ENCODE measurements at places on chromosomes 3 and 15.

DNA sequence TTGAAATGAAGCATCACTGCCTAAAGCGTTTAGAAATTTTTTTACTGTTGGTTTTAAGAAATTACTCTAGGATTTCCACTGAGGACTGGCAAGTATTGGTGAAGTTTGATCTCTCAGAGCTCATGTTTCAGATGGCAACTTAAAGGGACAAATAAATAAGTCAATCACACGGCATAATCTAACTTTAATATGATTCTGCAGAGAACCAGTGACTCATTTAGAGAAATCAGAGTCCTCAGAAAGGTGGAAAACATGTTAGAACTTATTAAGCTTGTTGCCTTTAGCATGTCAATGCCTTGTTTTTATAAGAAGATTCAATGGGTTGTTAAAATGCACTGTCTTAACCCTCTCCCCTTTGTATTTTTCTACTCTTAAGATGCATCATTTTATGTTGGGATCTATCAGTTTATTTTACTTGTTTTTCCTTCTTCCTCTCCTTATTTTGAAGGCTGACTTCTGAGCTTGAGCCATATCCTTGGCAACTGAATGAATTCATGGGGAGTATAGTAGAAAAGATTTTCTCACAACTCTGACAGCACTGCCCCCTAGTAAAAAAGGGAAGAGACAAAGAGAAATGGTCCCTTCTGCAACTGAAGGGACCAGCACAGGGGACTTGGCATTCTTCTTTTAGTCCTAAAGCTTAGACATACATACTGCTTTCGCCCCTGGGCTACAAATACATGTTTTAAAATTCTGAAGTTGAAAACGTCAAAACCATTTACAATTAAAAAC lies 431.2 kb downstream of the LPP start:
- H3K4me3 ChIP-seq = no peak overlapping the region
- H3K4me1 ChIP-seq = no peaks in the 10 kb centered on the region
- peak overlapping the region; percentile 84 for H3K27ac ChIP-seq
- H3K27me3 ChIP-seq = no peaks in the 10 kb centered on the region
- no peak for DNase-seq
- H3K36me3 ChIP-seq = no peaks in the 10 kb centered on the region

- no peak overlapping the region for H3K4me3 ChIP-seq
- DNase-seq = no peak
- H3K27me3 ChIP-seq = no peaks in the 10 kb centered on the region
- H3K36me3 ChIP-seq = no peaks in the 10 kb centered on the region
- no peaks in the 10 kb centered on the region for H3K4me1 ChIP-seq
These were observed 601.0 kb upstream of the SGO1 start for GRCh38 chr3:20787005-20787404.

- DNase-seq = peak; percentile 69
- no peaks in the 10 kb centered on the region for H3K36me3 ChIP-seq
- peaks cover 55% of the 10 kb centered on the region for H3K4me1 ChIP-seq
- no peaks in the 10 kb centered on the region for H3K27me3 ChIP-seq
- peak overlapping the region; percentile 73 for H3K27ac ChIP-seq
These were observed 41.5 kb downstream of the HRH1 start for GRCh38 chr3:11195721-11196332.

GRCh38 chr15:44882499-44882968 lies 74.0 kb upstream of the TERB2 start:
- H3K4me3 ChIP-seq = no peak overlapping the region
- no peak for DNase-seq
- H3K4me1 ChIP-seq = no peaks in the 10 kb centered on the region
- H3K27ac ChIP-seq = no peak overlapping the region
- no peaks in the 10 kb centered on the region for H3K36me3 ChIP-seq

DNA sequence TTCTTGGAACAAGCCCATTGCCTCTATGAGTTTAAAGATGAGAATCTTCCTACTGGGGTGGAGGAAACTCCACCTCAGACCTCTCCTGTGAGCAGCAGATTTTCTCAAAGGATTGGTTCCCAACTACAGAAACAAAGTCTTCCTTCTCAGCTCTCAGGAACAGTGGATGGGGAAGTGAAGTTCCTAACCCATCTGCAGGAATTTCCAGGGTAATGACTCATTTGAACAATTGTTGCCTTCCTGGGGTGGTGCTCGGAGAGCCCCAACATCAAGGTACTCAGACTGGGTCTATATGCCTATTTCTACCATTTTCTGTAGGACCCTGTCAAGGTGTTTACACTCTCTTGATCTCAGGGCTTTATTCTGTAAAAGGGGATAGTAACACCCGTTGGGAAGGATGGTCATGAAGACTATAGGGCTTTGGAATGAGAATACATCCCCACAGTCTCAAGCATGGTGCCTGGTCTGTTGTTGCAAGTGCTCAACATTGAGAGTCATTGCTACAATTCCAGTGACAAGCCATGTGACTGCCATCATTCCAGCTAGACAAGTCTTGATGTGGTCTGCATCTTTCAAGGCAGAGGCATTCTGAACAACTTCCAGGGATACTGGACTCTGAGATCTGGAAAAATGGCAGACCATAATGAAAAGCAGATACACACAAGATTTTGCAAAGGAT lies 33.0 kb downstream of the TRIM42 start:
- no peaks in the 10 kb centered on the region for H3K4me1 ChIP-seq
- H3K36me3 ChIP-seq = no peaks in the 10 kb centered on the region
- H3K27me3 ChIP-seq = no peaks in the 10 kb centered on the region
- no peak for DNase-seq

DNA sequence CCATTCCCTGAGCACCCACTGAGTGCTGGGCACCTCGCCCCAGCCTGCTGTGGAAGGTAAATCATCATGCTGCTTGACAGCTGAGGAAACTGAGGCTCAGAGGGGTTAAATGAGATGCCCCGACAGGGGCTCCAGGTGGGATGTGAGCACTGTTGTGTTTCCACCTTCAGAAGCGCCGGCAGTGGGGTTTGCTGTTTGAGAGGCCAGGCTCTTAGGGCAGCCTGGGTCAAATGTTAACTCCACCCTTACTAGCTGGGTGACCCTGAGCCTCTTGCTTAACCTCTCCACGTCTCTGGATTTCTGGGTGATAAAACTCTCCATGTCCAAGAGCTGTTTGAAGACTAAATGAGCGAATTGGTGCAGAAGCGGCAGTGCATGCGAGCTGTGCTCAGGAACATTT lies 43.1 kb downstream of the FAM3D start:
- no peak for DNase-seq
- H3K4me3 ChIP-seq = no peak overlapping the region
- peaks cover 14% of the 10 kb centered on the region for H3K4me1 ChIP-seq
- H3K36me3 ChIP-seq = no peaks in the 10 kb centered on the region
- H3K27me3 ChIP-seq = no peaks in the 10 kb centered on the region

GRCh38 chr15:27845535-27846369 lies 253.4 kb downstream of the OCA2 start:
- no peaks in the 10 kb centered on the region for H3K36me3 ChIP-seq
- no peak overlapping the region for H3K27ac ChIP-seq
- DNase-seq = no peak
- no peaks in the 10 kb centered on the region for H3K4me1 ChIP-seq

- H3K27me3 ChIP-seq = no peaks in the 10 kb centered on the region
- no peak for DNase-seq
- peaks cover 25% of the 10 kb centered on the region for H3K4me1 ChIP-seq
These were observed 23.3 kb upstream of the NFKBIZ start for GRCh38 chr3:101825904-101826445.

GRCh38 chr15:93583968-93584367 lies 495.0 kb upstream of the RGMA start:
- H3K27ac ChIP-seq = no peak overlapping the region
- H3K4me1 ChIP-seq = no peaks in the 10 kb centered on the region
- H3K27me3 ChIP-seq = no peaks in the 10 kb centered on the region
- no peaks in the 10 kb centered on the region for H3K36me3 ChIP-seq
- no peak overlapping the region for H3K4me3 ChIP-seq
- no peak for DNase-seq

DNA sequence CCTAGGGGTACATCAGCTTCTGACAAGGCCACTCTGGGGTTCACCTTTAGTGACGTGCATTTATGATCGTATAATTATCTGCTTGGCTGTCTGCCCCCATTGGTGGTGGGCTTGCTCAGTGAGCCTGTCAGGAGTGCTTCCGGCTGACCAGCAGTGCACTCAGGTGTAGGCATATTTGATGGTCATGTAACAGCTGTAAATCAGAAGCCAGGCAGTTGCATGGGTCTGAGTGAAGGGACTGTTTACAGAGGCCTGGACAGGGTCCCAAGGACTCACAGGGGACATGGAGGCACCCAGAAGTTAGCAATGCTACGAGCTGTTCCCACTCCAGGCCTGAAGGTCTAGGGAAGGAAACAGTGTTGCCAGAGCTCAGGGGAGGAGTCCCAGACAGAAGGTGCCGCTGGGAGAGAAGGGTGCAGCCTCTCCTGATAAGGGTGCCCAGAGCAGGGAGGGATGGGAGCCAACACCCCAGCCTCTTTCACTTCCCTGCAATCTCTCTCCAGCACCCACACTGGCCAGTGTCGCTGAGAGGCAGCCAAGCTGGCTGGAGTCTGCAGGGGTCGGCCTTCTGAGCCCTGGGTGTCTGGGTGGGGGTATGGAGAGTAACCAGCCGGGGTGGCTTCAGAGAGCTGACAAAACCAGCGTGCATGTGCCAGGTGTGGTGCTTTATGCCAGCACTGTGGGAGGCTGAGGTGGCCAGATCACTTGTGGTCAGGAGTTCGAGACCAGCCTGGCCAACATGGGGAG lies 61.3 kb upstream of the PRR23E start:
- H3K36me3 ChIP-seq = no peaks in the 10 kb centered on the region
- H3K4me1 ChIP-seq = peaks cover 22% of the 10 kb centered on the region
- no peak for DNase-seq
- H3K4me3 ChIP-seq = no peak overlapping the region
- H3K27ac ChIP-seq = no peak overlapping the region

DNA sequence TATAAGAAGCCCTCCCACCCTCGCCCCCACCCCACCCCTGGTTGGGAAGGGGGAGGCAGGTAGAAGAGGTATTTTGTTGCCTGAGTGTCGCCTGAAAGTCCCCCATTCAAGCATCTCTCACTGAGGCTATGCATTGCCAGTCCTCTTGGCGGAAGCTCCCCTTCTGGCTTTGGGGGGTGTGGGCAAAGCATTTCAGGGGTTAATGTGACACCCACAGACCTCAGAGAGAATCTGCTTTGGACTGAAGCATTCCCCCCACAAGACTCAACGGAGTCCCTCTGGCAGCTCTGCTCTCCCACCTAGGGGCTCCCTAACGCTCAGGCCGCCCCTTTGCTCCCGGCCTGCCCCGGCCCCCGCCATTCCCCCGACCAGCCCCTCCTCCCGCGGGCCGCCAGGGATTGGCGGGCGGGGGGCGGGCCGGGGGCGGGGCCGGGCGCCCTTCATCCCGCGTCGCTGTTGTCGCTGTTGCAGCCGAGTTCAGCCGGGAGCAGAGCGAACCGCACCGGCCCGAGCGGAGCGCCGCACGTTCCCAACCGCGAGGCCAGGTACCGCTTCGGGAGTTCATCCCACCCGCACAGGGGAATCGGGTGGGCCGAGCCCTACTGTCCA lies at the start of gene SLC38A3:
Gene SLC38A3 (plus strand): TSS at position 468 of the 609 bp plus-strand sequence. CDS start 8,929 bp downstream, outside the sequence.
- peaks cover 12% of the 10 kb centered on the region for H3K4me1 ChIP-seq
- peaks cover 58% of the 10 kb centered on the region for H3K27me3 ChIP-seq
- no peak for DNase-seq
- peak within 1 kb of the TSS; percentile 6 for H3K27ac ChIP-seq
- H3K36me3 ChIP-seq = no peaks in the 10 kb centered on the region

- no peak overlapping the region for H3K4me3 ChIP-seq
- H3K4me1 ChIP-seq = no peaks in the 10 kb centered on the region
- no peak overlapping the region for H3K27ac ChIP-seq
- DNase-seq = no peak
These were observed 117.3 kb upstream of the LYSMD4 start for GRCh38 chr15:99850517-99850916.

GRCh38 chr3:176401211-176401610 lies 796.1 kb downstream of the TBL1XR1 start:
- no peak for DNase-seq
- no peak overlapping the region for H3K27ac ChIP-seq
- no peaks in the 10 kb centered on the region for H3K27me3 ChIP-seq
- H3K4me3 ChIP-seq = no peak overlapping the region

GRCh38 chr3:138271189-138271794 lies 58.4 kb downstream of the NME9 start:
- H3K27ac ChIP-seq = no peak overlapping the region
- no peak overlapping the region for H3K4me3 ChIP-seq
- H3K36me3 ChIP-seq = peaks cover 80% of the 10 kb centered on the region
- H3K4me1 ChIP-seq = no peaks in the 10 kb centered on the region
- H3K27me3 ChIP-seq = no peaks in the 10 kb centered on the region

DNA sequence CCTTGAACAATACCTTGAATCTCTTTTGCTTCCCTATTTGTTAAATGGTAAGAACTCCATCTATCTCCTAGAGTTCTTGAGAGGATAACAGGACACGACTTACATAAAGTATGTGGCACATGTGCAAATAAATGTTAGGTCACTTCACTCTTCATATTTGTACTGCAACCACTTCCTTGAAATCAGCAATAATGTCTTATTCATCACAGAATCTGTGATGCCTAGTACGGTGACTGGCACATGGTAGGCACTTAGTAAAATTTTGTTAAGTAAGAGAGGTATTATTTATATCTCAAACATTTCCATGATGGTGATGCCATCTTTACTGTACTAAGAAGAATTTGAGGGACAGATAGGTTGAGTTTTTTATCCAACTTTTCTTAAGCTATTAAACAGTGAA lies 14.3 kb downstream of the CD47 start:
- H3K4me1 ChIP-seq = no peaks in the 10 kb centered on the region
- no peak for DNase-seq
- no peaks in the 10 kb centered on the region for H3K36me3 ChIP-seq
- H3K4me3 ChIP-seq = no peak overlapping the region

DNA sequence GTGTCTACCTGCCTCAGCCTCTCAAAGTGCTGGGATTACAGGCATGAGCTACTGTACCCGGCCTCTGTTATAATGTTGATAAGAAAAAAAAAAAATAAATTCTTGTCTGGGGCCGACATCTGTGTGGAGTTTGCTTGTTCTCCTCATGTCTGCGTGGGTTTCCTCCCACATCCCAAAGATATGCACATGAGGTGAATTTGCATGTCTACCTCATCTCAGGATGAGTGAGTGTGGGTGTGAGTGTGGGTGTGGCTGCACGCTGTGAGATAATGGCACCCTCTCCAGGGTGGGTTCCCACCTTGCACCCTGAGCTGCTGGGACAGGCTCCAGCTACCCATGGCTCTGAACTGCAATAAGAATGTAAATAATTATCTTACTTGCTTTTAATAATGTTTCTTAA lies 25.9 kb upstream of the UACA start:
- peaks cover 6% of the 10 kb centered on the region for H3K4me1 ChIP-seq
- H3K27me3 ChIP-seq = no peaks in the 10 kb centered on the region
- no peak for DNase-seq
- H3K36me3 ChIP-seq = no peaks in the 10 kb centered on the region
- no peak overlapping the region for H3K27ac ChIP-seq
- no peak overlapping the region for H3K4me3 ChIP-seq

DNA sequence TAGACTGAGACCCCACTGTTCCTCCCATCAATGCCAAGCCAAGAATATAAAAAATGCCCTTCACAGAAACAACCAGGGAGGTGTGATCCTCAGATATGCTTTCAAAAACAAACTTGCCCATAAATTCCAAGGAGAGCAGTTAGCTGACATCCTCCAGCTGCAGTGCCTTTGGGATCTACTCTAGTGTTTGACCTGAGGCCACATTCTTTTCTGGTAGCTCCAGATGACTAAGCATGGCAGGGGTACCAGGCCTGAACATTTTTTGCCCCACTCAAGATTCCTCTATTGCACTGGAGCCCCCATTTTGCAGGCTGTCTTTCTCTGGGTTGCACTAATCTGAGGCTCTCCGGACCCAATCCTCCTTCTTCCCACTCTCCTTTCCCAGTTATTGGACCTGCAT lies 27.9 kb upstream of the ACP3 start:
- DNase-seq = no peak
- H3K4me3 ChIP-seq = no peak overlapping the region
- H3K27ac ChIP-seq = no peak overlapping the region
- H3K36me3 ChIP-seq = no peaks in the 10 kb centered on the region
- no peaks in the 10 kb centered on the region for H3K27me3 ChIP-seq

All from tibial artery (tissue), 4 donors.